BJ (cell line): ENCODE measurements at places on chromosomes 1 and 21.

DNA sequence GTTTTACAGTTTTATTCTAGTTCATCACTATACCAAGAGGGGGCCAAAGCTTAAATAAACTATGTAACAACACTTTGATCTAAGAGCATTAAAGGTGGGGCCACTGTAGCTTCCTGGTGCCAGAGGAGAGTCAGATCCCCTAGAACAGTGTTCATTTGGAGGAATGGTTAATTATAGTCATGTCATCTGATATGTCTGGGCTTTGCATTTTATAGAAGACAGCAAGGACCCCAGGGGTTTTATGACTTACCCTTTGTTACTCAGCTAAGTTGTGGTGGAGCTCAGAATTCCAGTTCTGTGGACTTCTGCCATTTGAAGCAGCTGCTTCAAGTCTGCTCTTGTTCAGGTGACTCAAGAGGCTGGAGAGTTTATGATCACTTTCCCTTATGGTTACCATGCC, 16.7 kb downstream of the KDM4A start:
- DNase-seq = no peak

- no peak for DNase-seq
These were observed 9.6 kb upstream of the DUSP12 start for GRCh38 chr1:161739865-161740566.

DNA sequence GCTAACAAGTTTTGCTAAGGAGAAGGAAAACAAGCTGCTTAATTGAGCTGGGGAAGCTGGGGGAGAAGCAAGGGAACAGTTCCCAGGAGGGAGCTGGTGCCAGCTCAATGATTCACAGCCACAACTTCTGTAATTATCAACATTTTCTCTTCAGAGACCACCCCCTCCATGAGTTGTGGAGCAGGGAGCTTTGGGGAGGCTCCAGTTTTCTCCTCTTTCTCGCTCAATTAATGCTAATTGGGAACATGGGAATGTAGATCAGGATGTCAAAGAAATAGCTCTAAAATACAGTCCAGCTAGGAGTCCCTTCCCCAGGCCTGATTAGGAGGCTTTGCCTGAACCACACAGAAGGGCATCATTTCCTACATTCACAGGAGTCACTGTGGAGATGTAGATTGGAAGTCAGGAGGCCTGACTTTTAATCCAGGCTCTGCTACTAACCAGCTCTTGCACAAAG, 12.1 kb upstream of the MNDA start:
- no peak for DNase-seq

GRCh38 chr1:38790422-38791163, 69.0 kb downstream of the RRAGC start:
- DNase-seq = no peak

DNA sequence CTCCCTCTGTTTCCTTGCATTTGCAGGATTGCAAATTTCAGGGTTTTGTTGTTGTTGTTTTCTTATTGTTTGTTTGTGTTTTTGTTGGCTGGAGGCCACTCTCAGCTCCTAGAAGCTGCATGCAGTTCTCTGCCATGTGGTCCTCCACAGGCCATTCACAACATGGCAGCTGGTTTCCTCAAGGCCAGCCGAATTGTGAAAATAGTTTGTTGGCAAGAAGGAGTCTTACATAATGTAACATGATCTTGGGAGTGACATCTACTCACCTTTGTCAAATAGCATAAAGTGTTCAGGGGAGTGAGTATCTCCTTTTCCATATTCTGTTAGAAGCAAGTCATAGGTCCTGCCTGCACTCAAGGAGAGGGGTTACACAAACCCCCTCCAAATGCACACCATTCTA, 10.6 kb upstream of the UAP1 start:
- DNase-seq = no peak

GRCh38 chr1:186009039-186009737, 275.0 kb downstream of the HMCN1 start:
- DNase-seq = no peak

DNA sequence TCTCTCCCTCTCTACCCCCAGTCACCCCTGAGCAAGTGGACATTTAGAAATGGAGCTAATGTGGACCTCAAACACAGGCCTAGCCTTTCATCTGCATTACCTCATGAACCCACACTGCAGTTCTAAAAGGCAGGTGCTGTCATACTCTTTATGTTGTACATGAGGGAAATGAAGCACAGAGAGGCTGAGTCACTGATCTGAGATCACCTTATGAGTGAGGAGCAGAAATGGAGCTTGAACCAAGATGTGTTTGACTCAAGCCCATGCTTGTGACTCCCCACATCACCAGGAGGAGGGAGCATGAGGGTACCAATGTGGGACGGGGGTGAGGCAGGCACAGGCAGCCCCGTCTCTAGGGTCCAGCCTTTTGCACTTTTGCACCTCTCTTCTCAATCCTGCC, 702.8 kb downstream of the PTPRU start:
- DNase-seq = no peak

DNA sequence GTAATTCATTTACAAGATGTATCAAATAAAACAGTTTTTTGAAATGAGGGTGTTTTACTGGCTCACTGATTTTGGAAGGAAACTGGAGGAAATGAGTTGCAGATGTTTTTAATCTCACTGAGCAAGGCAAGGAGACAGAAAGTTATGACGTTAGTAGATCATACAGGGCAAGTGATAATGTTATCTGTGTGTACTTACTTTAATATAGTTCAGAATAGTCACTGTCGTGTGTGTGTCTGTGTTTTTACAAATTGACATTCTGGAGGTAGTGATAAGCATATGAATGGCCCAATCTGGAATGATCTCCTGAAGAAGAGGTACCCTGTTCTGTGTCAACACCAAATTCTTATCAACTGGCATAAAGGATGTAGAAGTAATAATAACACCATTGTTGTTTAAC, 1.9 kb upstream of the GBP4 start:
- no peak for DNase-seq

DNA sequence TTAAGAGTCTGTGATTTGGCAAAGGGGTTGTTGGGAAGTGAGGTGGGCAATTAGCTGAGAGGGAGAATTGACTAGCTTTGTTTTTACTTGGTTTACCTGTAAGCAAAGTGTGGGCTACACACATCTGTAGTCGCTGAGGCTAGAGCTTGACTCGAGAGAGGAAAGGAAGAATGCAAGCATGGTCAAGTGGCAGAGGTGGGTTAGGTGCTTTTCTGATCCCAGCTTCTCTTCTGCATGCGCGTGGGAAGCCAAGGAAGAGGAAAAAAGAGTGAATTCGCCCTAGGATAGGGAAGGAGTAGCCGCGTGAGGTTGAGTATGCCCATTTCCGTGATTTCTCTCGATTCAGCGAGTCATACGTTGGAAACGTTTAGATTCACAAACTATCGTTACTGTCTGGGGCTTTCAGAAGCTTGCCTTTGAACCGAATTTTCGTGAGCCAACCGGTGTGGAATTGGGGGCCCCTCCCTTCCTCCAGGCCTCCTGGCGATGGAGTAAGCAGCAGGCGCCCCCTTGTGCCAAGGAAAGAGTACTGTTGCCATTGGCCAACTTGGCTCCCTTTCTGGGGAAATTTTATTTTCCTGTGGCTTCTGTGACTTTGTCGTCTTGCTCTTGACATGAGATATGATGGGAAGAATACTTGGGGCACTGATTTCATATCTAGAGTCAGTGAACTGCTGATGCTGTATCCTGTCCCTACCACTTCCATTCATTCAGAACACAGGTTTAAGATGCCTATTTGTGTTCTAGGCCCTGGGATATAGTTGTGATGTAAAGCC, 1.3 kb downstream of the PIGV start:
- no peak for DNase-seq
